Fibroblast of skin of right biceps (primary cell): ENCODE measurements at places on chromosomes 2 and 18.

DNA sequence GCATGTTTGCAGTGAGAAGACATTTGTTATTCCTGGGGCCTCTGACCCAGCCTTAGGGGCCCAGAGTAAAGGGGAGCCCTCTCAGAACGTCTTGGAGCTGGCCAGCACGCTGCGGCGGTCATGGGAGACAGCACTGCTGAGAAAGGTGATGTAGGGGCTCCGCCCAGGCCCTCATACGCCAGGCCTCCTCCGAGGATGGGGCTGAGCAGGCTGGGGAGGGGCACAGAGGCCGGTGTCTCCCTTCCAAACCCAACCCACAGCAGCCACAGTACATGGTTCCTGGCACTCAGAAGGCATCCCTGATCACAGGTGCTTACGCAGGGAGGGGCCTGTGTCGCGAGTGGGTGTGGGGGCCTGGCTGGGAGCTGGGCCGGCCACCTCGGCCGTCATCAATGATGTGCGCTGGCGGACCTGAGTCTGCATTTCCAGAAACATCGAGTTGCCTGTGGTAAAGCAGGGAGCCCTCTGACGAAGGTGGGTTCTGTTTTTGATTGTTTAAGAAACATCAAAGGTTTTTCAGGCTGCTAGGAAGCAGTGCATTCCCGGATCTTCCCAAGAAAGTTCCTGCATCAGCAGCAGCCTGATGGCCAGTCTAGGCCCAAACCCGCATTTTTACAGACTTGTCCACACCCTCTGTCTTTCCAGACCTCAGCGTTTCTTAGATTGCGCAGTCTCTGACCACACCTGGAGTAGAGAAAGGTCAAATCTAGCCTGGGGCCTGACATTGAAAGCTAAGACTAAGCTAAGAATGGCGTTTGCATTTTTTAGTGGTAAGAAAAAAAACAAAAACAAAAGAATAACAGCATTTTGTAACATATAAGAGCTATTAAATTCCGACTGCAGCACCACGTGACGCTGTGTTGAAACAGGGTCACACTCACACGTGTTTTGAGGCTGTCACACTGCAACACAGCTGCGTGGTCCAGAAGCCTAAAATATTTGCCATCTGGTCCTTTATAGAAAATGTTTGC lies 51.2 kb upstream of the PXDN start:
- peak; percentile 28 for DNase-seq

GRCh38 chr2:82001614-82002013 lies 1697.1 kb upstream of the LRRTM1 start:
- no peak for DNase-seq

DNA sequence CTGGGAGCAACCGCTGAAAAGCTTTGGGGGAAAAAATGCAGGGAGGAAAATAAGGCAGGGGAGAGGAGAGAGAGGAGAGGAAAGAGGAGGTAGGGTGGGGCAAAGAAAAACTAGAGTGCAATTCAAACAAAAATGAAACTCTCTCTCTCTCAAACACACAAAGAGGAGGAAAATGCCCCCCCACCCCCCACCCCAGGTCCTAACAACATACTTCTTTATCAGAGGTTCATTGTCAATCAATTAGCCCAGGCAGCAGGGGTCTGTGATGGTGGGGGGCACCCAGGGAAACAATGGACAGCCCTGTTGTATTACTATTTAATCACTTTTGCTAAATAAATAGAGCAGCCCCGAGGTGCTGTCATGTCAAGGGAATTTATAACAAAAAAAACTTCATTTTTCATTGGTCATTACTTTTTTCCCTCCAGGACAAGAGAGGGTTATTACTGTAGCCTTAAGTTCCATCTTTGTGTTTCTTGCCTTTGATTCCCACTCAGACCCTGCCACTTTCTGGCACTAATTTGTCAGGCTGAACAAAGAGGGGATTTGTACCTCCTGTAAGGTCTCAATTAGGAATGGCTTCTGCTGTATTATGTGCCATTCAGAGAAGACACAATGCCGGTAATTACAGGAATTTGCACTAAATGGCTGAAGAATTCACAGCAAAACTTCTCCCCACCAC lies 55.0 kb downstream of the PLEKHM3 start:
- DNase-seq, result no peak

DNA sequence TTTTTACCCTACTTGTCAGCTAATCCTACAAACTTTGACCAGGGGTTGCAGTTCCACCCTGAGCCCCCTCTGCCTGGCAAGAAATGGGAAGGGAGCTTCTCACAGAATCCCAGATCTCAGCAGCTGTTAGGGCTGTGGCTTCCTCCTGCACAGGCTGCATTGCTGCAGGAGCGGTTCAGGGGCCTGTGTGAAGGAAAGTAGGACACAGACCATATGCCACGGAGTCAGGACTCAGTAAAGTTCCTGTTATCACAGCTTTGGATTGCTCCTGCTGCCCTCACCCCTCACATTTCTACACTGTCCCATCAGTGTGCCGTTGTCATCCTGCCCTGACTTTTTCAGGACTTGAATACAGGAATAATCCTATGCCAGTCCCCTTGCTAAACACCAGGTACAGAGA lies 62.8 kb upstream of the SP3 start:
- DNase-seq, result no peak

DNA sequence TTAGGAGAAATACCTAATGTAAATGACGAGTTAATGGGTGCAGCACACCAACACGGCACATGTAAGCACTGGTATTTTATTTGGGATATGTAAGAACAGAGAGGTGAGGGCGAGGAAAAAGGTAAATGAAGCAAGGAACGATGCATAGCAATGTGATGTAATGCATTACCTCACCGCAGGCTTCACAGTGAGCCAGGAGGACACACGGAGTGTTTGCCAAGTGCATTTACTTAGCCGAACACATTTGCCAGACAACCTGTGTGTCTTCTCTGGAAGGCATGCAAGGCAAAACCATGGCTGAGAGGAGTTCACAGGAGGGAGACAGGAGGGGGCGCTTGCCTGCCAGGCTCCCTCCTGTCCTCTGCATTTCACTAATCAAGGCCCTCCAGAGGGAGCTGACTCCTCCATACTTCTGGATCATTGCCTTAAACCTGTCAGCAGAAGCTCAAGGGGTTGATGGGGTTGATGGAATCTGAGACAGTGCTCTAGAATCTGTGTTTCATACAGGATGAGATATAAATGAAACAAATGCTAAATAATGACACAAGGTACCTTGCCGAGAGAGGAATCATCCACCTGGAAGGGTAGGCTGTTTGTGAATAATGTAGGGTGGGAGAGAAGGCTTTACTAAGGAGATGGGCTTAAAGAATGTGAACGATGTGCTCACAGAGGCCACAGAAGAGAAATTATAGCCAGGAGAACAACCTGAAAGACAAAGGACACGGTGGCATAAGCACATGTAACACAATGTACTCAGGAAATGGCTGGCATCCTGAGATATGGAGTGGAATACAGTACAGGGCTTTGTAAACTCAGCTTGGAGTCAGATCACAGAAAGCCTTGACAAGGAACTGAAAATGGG lies 9.1 kb upstream of the TPRKB start:
- DNase-seq, result no peak

DNA sequence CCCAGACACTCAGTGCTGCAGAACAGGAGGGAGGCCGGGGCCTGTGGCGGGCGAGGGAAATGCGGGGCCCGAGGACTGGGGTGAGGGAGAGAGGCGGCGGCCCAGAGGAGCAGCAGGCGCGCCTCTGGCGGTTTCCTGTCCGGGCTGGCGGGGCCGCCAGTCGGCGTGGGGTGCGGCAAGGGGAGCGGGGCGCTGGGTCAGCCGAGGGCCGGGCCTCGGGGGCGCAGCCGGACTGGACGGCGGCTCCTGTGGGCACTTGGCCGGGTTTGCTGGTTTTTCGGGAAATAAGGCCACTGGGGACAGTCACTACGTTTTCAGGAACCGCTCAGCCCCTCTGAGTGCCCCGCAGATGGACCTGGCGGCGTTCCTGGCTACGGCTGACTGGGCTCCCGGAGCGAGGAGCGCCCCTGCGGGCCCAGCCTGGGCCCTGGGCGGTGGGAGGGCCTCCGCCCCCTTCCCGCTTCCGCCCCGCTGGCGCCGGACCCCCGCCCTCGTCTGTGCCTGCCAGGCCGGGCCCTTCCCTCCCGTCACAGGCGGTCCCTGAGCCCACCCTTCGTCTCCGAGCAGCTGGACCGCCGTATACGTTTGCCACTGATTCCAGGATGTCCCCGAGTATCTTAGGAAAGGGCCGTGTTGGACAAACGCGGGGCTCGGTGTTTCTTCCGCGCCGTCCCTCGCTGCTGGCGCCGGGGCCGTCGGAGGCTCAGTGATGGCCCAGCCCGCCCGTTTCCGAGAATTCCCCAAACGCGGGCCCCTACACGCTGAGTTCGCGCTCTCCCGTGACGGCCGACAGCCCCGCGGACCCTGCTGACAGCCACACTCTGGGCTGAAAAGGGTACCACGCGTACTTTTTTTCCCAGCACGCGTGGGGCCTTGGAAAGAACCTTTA lies 84.6 kb downstream of the FAM210A start:
- no peak for DNase-seq

GRCh38 chr2:42973726-42974125 lies 181.3 kb upstream of the HAAO start:
- DNase-seq, result no peak

GRCh38 chr2:111050701-111051376 lies 69.9 kb upstream of the BCL2L11 start:
- no peak for DNase-seq

DNA sequence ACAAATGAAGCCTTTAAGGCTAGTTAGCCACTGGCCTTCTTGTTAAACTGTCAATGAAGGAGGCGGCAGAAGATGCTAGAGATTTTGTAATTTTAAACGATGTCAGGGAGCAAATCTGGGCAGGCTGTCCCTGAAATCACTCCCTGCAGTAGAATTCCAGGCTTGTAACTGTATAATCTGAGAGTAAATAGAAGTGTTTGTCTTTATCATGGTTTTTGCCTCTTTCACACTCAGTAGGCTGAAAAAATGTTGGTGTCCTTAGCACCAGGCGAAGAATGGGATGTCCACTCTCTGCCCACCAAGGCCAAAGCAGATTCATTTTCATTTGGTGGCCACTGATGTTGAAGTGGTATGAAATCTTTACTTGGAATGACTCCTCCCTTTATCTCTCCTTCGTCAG lies 136.9 kb upstream of the THSD7B start:
- DNase-seq, result no peak

DNA sequence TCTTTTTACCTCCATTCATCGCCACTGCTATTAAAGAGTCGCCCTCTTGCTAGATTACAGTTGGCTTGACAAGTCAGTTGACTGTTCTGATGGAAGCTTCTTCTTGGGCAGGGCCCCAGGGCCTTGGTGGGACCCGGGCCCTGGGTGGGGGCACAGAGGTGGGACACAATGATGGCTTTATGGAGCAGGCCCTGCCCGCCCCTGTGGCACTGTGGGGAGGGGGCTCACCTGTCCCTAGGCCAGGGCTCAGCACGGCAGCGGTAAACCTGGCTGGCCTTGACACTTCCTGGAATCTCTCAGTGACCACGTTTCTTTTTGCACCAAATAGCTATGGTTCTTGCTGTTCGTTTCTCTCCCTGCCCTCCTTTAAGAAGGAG lies 4.9 kb upstream of the HS6ST1 start:
- no peak for DNase-seq

DNA sequence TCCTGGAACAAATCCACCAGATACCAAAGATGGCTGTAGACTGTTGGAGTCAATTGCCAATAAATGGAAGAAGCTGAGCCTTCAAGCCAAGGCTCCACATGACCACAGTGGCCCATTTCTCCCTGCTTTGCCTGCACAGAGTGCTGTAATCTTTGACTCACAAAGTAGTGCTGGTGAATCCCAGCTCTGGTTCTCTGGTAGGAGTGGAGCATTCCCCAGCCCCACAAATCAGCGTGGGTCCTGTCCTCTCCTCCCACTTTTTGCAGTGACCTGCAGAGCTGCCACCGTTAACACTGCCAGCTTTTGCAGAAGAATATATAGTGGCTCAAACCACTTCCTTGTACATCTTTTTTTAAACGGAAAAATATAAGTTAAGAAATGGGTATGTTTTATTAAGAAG lies 93.9 kb downstream of the MGAT5 start:
- peak; percentile 23 for DNase-seq

- peak; percentile 70 for DNase-seq
These were observed 8.3 kb upstream of the RHOB start for GRCh38 chr2:20438334-20439192.

GRCh38 chr2:197229509-197230443 lies 80.8 kb downstream of the ANKRD44 start:
- DNase-seq, result peak; percentile 63

DNA sequence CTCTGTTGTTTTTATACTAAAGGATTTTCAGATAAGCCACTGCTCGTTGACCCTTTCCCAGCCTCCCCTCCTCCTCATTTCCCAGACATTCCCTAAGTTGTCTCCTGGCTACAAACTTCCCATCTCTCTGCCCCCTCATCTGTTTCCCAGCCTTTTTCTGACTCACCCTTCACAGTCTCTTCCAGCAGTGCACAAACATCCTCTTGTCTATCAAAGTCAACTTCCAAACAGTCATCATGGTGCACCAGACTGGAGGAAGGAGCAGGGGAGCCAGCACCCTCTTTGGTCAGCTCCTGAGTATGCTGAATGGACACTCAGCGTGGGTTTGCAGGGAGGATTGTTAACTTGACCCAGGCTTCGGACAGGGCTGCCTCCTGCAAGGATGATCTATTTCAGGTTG lies 26.6 kb upstream of the SPRED2 start:
- peak; percentile 85 for DNase-seq

GRCh38 chr2:3319745-3320566 lies 57.7 kb downstream of the EIPR1 start:
- no peak for DNase-seq

- DNase-seq, result no peak
These were observed 47.6 kb upstream of the MCFD2 start for GRCh38 chr2:46963210-46963609.

- DNase-seq, result no peak
These were observed 5.7 kb upstream of the DCC start for GRCh38 chr18:52334307-52334706.

GRCh38 chr2:107607054-107607453 lies 219.6 kb upstream of the RGPD4 start:
- DNase-seq, result no peak

DNA sequence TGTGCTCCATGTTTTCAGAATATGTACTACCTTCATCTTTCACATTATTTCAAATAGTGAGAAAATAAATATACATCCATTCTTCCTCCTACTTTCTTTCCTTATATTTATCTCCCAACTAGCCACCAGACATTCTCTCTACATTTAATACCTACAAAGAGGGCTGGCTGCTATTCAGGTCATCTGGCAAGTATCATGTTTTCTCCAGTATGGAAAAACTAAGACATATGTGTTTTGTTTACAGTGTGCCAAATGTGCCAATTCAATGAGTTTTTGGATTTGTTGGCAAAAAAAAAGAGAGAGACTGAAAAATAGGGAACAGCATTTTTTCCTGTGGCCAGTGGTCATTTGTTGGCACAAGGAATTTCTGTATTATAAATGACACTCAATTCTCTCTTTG lies 1207.3 kb downstream of the DPP10 start:
- DNase-seq, result no peak
